Left ventricle myocardium inferior (tissue), 1 donor: ENCODE measurements at places on chromosomes 12 and 14. TPM values are rescaled to one million over a fixed set of nuclear protein-coding genes. Genes with fewer than 3 reads are reported as not detected.

GRCh38 chr12:109232731-109233130, 76.4 kb downstream of the FOXN4 start:
- no peak overlapping the region for H3K4me3 ChIP-seq
- no peaks in the 10 kb centered on the region for H3K27me3 ChIP-seq
- DNase-seq, result no peak
- H3K36me3 ChIP-seq, result peaks cover 100% of the 10 kb centered on the region

DEPDC4 gene
- 0.47 TPM for total RNA-seq

DNA sequence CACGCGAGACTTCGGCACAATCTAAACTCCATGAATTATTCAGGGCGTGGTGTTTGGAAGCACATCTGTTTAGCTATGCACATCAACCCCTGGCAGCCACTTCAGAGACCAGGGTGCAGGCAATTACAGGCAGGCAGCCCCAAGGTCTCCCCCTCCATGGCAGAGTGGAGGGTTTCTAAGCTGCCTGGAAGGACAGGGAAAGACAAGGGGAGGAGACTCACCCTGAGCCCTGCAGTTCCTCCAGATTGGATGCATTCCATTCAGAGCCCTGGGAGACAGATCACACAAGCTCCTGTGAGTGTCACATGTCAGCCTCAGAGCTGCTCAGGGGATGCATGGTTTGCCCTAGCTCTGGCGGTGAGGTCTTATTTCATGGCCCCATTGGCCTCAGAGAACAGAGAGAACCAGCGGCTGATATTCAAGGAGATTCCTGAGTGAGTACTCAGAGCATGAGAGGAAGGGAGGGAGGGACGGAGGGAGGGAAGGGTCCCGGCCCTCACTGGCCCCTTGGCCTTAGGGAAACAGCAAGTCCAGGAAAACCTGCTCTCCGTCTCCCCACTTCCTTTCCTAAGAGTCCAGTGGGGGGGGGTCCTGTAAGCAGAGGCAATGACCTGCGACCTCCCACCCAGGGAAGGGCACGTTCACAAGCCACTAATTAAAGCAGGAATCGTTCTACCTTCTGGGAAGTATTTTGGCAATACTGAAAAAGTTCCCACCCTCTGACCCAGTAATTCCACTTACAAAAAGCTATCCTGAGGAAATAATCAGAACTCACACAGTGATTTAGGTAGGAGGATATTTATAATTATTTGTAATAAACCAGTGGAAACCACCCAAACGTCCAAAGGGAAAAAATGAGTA, 55.1 kb downstream of the SSH1 start:
- DNase-seq, result no peak
- peak overlapping the region; percentile 53 for H3K4me3 ChIP-seq
- no peaks in the 10 kb centered on the region for H3K27me3 ChIP-seq
- H3K4me1 ChIP-seq, result peaks cover 97% of the 10 kb centered on the region
- peaks cover 68% of the 10 kb centered on the region for H3K36me3 ChIP-seq

GRCh38 chr12:77352946-77353345, 287.6 kb upstream of the E2F7 start:
- H3K27me3 ChIP-seq, result no peaks in the 10 kb centered on the region
- no peaks in the 10 kb centered on the region for H3K36me3 ChIP-seq
- peaks cover 12% of the 10 kb centered on the region for H3K4me1 ChIP-seq
- DNase-seq, result no peak
- H3K27ac ChIP-seq, result no peak overlapping the region
